Ureter (tissue), 1 donor: ENCODE measurements at places on chromosomes 2 and 18. TPM values are rescaled to one million over a fixed set of nuclear protein-coding genes. Genes with fewer than 3 reads are reported as not detected.

GRCh38 chr2:221405521-221405920 lies 166.6 kb downstream of the EPHA4 start:
- DNase-seq, result no peak

- no peak for DNase-seq
Measured at GRCh38 chr18:57627488-57627887, 5.9 kb upstream of the NARS1 start.

GRCh38 chr2:16644221-16644925 lies 21.3 kb downstream of the CYRIA start:
- DNase-seq, result no peak

Gene ERICH2
- total RNA-seq, result 1.4 TPM

DNA sequence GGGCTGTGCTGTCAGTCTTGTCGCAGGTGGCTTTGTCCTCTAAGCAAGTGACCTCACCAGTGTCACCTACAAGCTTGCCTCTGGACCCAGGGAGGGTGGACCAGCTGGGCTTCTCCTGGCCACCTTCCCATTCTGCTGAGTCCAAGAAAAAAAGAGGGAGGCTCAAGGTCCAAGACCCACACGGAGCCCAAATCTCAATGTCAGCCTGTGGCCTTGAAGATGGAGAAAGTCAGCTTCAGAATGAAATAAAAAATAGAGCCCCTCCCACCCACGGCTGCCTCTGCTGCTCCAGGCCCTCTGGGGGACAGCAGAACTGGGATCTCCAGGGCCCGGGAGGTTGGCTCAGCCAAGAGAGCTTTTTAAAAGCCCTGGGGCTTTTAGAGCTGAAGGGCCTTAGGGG lies 145.9 kb downstream of the TNS1 start:
- no peak for DNase-seq
